ENCODE measurements at places on chromosomes 5 and 9.

DNA sequence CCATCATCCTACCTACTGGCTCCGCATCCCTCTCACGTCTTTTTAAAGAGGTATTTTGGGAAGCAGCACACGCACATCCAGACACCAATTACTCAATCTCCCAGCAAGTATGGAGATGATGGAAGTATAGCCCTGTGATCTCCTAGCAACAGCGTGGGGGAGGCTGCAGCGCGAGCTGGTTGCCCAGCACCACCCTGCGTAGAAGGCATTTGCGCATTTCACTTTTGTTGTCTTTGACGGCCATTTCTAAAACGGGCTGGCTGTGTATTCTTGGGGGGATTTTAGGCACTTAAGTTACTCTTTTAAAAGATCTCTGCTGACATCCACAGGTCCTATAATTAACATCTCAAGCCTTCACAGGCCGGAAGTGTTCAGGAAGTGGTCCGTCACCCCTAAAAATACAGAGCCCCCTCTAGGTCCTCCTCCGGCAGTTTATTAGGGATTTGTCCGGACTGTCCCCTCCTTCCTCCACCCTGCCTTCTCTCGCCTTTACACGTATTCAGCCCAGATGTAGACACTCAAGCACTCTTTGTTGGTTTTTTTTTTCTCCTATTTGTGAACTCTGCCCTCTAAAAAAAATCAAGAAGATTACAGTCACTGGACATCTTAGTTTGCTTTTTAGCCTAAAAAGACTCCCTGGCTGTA lies 371.4 kb downstream of the NTRK2 start:
- DNase-seq, result no peak

DNA sequence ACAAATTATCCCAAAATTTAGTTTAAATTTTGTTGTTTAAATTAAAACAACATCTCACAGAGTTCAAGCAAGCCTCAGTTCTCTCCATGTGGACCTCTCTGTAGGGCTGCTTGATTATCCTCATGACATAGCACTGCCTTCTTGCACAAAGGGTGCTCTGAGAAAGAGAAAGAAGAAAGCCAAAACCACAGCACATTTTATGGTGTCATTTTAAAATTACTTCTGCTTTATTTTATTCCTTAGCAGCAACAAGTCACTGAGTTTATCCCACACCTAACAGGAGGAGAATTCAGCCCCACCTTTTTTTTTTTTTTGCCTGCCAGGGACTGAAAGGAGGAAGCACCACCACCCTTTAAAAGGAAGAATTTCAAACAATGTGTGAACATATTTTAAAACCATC lies 12.8 kb upstream of the KCNV2 start:
- no peak for DNase-seq

DNA sequence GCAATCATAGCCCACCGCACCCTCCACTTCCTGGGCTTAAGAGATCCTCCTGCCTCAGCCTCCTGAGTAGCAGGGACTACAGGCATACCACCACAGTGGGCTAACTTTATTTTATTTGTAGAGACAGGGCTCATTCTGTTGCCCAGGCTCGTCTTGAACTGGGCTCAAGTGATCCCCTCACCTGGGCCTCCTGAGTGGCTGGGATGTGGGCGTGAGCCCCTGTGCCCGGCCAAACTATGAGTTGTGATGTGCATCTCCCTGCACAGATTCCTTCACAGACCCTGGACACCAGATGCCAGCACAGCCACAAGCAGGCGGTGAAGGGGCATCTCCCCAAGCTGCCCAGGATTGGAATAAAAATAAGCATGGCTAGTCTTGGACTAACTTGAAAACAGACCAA lies 244.9 kb upstream of the IRX1 start:
- no peak for DNase-seq

GRCh38 chr9:88789785-88790184 lies 201.5 kb upstream of the S1PR3 start:
- DNase-seq, result no peak

GRCh38 chr9:110606179-110606790 lies 26.7 kb upstream of the SVEP1 start:
- DNase-seq, result no peak

- DNase-seq, result peak; percentile 76
Observed at GRCh38 chr5:138466125-138466899, 1.0 kb downstream of the EGR1 start.

DNA sequence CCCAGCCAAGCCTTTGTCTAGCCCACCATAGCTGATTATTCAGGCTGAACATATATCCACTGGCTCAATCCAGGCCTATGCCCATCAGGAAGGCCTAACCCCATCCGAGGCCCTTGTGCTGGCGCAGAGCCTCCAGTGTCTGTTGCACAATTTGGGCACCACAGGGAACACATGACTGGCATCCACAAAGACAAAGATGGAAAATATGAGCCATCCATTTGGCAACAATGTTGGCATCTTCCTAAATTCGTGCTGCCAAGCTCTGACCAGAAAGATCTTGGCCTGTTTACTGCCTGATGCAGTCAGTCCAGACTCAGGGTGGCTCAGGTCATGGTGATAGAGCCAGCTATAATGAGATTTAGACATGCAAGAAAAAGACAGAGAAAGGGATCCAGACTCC lies 233.8 kb downstream of the PIK3R1 start:
- peak; percentile 81 for DNase-seq

- no peak for DNase-seq
Observed at GRCh38 chr9:77024776-77025545, 5.5 kb downstream of the FOXB2 start.

GRCh38 chr5:56112526-56113121 lies 117.9 kb upstream of the IL6ST start:
- DNase-seq, result no peak

DNA sequence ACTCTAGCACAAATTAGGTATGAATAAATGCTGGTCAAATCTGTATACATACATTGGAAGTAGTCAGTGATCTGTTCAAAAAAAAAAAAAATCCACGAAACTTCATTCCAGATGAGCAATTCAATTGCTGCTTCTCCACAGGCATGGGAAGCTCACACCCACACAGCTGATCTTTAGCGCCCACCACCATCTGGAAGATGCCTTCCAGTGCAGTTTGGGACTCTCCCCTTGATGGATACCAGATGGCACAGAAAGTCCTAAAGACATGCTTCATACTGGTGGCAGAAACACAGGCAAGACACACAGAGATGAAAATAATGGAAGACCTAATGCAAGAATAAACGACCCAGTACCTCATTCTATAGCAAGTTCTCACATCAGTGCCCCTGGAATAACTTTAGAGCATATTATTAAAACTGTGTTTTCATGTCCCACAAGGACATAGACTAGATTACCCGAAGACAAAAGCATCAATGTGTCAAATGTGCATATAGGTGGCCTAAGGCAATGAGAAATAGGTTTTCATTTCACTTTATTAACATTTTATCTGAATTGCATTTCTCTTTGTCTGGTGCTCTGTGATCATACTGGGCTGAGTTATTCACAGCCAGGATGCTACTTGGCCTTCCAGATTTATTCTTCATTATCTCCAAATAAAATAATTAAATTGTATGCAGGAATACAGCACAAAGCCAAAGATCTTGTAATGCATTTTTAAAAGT lies 135.4 kb upstream of the TAS2R1 start:
- DNase-seq, result no peak

DNA sequence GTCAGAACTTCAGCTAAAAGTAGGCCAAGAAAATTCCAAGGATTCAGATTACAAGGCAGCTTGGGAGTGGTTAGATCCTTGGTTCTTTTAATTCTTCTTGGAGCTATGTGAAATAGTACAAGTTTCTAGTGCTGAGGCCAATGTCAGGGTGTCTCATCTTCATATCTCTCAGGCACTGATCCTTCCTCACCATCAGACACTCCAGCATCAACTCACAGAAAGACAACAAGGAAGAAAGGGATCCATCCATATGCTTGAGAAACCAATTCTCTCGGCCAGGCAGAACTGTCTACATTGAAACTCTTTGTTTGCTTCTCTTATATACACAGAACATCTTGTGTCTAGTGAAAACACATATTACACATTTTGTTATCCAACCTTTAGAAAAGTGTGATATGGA lies 362.1 kb upstream of the CCNH start:
- no peak for DNase-seq

GRCh38 chr9:89534515-89535287 lies 36.8 kb upstream of the SEMA4D start:
- DNase-seq, result no peak

- DNase-seq, result no peak
Observed at GRCh38 chr5:126248611-126249010, 174.6 kb upstream of the GRAMD2B start.

GRCh38 chr9:19161257-19162025 lies 34.1 kb upstream of the PLIN2 start:
- no peak for DNase-seq

- DNase-seq, result no peak
Observed at GRCh38 chr9:2497666-2498400, 123.8 kb upstream of the VLDLR start.

GRCh38 chr5:65861830-65862241 lies 64.5 kb upstream of the ERBIN start:
- no peak for DNase-seq

DNA sequence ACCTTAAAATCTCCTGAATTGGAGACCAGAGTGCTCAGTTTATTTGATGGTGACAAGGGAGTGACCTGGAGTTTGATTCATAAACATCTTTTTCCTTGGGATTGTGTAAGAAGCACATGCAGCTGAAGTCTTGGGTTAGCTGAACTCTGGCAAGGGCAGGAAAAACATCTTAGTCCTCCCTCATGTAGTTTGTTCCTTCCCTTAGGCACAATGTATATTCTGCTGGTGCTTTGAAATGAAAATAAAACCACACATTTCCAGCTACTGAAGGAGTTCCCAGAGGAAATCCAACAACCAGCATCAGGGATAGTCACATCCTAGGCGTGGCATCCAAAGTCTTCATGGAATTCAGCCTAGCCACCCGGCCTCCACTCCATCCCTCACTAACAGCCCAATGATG lies 95.2 kb upstream of the PAPPA start:
- no peak for DNase-seq

DNA sequence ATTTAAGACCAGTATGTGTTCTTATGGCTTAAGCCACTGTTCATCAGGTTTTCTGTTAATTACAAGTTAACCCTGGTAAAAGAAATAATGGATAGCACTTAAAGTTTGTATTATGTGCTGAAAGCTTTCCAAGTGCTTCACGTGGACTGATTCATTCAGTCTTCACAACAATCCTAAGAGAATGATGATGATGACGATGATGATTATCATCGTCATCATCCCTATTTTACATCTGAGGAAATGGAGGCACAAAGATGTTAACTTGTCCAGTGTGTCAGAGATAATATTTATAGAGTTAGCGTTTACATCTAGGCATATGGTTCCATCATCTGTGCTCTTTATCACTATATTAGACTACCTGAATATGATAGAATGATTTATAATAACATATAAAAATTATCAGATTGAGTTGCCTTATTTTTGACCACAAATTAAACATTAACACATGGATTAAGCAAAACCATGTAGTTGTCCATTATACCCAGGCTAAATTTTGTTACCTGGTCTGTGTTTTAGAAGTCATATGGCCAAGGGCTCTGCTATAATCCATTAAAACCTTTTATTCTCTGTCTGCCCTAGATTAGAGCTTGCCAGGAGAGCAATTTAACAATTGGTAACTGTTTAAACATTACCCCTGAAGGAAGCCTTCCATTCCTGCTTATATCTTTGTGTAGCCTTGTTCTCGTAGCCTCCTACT lies 102.3 kb upstream of the MAP3K1 start:
- no peak for DNase-seq

DNA sequence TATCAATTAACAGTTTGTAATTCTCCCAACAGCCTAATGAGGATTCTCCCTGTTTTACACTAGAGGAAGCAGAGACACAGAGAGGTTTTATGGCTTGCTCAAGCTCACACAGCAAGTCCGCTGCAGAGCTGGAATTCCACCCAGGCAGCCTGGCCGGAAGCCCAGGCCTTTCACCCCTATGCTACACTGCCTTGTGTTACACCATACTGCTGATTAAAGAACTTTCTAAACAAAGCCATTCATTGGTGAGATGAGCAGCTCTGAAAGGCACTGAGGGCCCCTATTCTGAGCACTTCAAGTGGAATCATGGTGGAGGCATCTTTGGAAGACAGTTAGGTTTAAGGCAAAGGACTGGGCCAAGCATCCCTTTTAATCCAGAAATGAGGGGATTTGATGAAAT lies 14.7 kb upstream of the LARP1 start:
- DNase-seq, result peak; percentile 80

GRCh38 chr5:83636156-83636555 lies 84.5 kb downstream of the HAPLN1 start:
- no peak for DNase-seq
